ENCODE measurements at places on chromosomes 3 and 15.

- no peak for DNase-seq
Observed at GRCh38 chr3:100264242-100264641, 3.5 kb downstream of the TBC1D23 start.

GRCh38 chr15:88262064-88262463 lies 5.5 kb upstream of the NTRK3 start:
- no peak for DNase-seq

DNA sequence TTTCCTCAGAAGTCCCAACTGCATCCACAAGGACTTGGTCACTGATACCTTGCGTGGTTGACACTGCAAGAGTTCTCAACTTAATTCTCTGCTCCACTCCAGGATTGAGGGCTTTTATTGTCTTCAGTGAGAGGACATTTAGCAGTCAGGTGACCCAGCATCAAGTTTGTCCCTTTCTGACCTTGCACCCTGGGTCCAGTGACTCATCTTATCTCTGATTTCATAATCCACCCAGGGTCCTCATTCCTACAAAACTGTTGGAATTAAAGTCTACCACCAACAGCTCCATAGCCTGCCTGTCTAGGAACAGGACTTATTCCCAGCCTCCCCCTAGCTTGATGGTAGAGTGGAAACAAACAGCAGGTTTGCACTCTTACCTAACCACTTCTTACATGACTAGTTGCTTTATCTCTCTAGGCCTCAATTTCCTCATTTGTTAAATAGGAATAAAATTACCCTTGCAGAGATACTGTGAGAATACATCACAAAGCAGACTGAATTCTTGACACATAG lies 151.3 kb upstream of the LPP start:
- DNase-seq, result no peak

DNA sequence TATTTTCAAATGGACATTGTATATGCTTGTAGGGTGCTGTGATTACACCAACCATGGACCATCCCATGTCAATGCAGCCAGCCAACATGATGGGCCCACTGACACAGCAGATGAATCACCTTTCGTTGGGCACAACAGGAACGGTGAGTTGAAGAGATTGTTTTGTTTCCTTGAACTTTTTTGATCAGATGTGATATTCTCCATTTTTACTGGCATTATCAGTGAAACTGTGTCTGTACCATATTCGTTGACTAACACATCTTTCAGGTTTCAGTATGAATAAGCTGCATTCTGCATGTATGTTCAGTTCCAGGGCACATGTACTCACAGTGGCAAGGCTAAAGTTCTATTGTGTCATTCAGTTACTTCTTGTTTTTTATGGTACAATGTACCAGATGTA lies 655.2 kb downstream of the RBMS3 start:
- DNase-seq, result no peak

DNA sequence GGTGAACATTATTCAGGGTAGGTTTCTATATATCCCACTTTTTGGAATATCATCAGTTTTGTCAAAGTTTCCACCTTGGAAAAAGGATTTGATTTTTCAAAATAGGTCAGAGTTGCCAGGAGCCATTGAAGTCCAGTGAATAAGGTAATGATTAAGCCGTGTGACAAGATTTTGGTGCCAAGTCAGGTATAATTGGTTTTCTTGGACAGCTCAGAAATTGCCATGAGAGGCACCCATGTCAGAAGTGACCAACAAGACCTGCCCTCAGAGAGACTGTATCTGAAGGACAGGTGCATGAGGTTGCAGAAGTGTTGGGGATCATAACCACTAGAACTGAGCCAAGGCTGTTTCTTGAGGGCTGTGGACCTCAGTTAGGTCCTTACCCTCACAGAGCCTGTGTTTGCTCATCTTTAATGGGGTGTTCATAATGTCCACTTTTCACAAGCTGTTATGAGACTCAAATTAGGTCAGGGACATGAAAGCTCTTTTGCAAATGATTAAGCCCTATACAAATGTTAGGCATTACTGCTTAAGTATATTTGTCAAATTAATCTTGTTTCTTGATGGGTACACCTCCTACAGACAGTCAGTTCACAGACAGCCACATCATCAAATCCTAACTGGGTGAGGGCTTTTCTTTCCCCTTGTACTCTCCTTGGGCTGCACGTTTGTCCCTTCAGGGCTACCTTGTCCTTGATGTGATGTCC lies 32.3 kb downstream of the CASR start:
- no peak for DNase-seq

GRCh38 chr15:64045774-64046420 lies 388 bp downstream of the DAPK2 start:
- DNase-seq, result no peak

DNA sequence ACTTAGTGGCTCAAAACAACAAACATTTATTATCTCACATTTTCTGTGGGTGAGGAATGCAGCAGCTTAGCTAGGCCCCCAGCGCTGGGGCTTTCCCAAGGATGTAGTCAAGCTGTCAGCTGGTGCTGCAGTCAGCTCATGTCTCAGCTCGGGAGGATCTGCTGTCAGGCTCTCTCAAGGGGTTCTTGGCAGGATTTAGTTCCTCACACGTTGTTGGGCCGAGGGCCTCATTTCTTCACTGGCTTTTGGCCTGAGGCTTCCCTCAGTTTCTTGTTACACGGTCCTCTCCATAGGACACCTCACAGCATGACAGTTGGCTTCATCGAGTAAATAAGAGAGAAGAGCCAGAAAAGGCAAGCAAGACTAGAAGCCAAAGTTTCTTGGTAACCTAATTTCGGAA lies 13.7 kb upstream of the U2SURP start:
- no peak for DNase-seq

DNA sequence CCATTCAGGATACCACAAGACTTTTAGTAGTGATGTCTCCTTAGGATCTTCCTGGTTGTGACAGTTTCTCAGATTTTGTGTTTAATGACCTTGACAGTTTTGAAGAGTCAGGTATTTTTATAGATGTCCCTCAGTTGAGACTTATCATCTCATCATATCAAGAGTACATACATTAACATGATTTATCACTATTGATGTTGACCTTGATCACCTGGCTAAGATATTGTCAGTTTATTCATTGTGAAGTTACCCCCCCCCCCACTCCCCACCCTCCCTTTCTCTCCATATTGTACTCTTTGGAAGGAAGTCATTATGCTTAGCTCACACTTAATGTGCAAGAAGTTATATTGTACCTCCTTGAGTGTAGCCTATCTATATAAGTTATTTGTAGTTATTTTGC lies 42.9 kb downstream of the MGA start:
- no peak for DNase-seq

DNA sequence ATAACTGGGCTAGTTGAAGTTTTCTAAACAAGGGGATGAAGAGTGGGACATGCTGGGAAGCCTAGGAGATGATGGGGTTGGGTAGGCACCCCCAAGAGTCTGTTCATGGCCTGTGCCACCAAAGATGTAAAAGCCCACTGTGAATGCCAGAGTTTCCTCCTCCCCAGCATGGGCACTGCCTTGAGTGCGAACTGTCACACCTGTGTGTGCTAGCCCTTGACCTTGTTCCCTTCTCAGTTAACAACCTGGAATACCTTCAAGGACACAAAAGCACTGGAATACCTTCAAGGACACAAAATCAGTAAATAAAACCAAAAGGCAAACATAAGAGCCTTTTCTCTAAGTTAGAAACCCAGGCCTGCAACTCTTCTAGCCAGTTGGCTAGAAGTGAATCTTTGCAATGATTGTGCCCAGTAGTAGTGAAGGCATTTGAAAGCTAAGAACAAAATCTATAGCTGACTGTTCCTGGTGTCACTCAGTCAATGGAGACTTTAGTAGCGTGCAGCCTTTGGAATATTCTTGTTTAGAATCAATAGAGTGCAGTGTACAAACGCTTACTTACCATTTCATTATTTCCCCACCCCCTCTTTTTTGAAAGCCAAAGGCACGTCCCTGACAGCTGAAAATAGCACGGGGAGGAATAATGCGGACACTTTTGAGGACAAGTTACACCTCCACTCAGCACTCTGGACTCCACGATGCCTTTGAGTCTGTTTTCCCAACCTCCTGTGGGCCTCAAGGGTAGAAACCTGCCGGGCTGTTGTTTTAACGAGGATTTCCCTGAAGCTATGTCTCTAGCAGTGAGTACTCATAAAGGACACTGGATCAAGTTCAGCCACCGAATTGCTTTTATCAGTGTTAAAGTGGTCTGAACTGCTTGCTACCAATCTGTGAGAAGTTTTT lies 24.2 kb downstream of the PSMD6 start:
- DNase-seq, result no peak

GRCh38 chr3:178568155-178568731 lies 32.0 kb downstream of the KCNMB2 start:
- DNase-seq, result no peak

Measured in activated CD4-positive, alpha-beta T cell treated with anti-CD3 and anti-CD28 coated beads for 24 hours (primary cell).